ENCODE measurements at places on chromosomes 2 and 18. TPM values are rescaled to one million over a fixed set of nuclear protein-coding genes. Genes with fewer than 3 reads are reported as not detected.

QPCT gene
- total RNA-seq = not detected

LONRF2 gene
- not detected for total RNA-seq

ITPRID2 gene
- total RNA-seq = 40.7 TPM

INPP1 gene
- 7.0 TPM for total RNA-seq

CTAGE1 gene
- not detected for total RNA-seq

DUSP2 gene
- total RNA-seq = 463 TPM

PLGLB2 gene
- 0.10 TPM for total RNA-seq

NLRC4 gene
- total RNA-seq = not detected

MYL1 gene
- not detected for total RNA-seq

INSIG2 gene
- total RNA-seq = 14.3 TPM

IL36RN gene
- total RNA-seq = not detected

DLGAP1 gene
- total RNA-seq = not detected

EHBP1 gene
- total RNA-seq = 17.5 TPM

ZNF892 gene
- 2.7 TPM for total RNA-seq

ADAM23 gene
- 0.42 TPM for total RNA-seq

SERPINB12 gene
- total RNA-seq = not detected

EIF5B gene
- total RNA-seq = 70.2 TPM

SCN9A gene
- total RNA-seq = not detected

UGT1A4 gene
- total RNA-seq = not detected

All from activated naive CD4-positive, alpha-beta T cell treated with anti-CD3 and anti-CD28 coated beads for 36 hours (primary cell).